ENCODE measurements at places on chromosomes 12 and 14.

DNA sequence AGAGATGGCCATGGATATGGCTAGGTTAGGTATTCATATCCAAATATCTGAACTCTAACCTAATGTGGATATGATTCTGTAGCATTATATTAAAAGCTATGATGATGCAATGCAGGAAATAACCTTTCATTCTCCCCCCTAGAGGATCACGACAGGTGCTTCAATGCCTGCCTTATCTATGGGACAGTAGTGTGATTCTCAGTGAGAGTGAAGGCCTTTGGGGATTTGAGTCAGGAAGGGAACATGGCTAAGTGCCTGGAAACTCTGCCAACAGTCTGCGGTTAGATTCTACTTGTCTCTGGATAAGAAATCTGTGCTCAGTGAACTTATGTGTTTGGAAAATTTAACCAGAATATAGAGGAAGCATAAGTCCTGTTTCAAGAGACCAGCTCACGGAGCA lies 81.8 kb downstream of the SLC38A1 start:
- no peak for DNase-seq

- no peak for DNase-seq
Observed at GRCh38 chr14:72164420-72165228, 232.4 kb downstream of the RGS6 start.

DNA sequence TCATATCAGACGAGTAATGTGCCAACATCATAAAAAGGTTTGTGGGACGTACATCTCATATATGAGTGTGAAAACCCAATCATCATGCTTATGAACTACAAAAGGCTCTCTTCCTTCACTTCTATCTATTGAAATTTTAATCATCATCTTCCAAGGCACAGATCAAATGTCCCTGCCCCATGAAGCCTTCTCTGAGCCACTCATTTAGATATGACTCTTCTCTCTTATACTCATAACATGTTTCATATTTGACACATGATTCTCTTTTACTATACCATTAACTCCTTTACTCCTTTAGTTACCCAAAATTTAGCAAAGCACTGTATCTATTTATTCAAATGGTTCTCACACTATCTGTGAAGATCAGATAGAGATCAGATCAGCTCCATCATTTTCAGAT lies 22.2 kb downstream of the RALGAPA1 start:
- DNase-seq, result no peak

GRCh38 chr12:132702640-132703039 lies 8.0 kb upstream of the PGAM5 start:
- DNase-seq, result no peak

GRCh38 chr14:80575763-80576162 lies 364.5 kb upstream of the DIO2 start:
- DNase-seq, result no peak
